AG08395 (cell line): ENCODE measurements at places on chromosomes 3 and 15.
A peak's percentile ranks its signal among the peaks of the same experiment; 100 is the strongest.

DNA sequence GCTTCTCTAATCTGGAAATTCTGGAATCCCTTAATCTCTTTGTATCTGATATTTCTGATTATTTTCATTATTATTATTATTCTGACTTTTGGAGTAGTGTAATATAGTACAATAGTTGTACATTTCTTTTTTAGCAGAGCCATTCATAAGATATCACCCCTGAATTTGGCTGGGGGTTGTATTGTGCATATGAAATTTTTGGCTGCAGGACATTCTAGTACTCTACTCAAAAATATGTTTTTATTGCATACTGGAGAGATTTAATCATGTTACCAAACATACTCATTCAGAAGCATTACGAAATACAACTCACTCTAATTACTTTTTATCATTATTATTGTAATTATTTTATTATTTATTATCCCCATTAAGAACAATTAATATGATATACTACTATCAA, 589.7 kb upstream of the KCNMB2 start:
- no peak for DNase-seq

GRCh38 chr3:39362192-39362591, 21.0 kb upstream of the SLC25A38 start:
- no peak for DNase-seq

DNA sequence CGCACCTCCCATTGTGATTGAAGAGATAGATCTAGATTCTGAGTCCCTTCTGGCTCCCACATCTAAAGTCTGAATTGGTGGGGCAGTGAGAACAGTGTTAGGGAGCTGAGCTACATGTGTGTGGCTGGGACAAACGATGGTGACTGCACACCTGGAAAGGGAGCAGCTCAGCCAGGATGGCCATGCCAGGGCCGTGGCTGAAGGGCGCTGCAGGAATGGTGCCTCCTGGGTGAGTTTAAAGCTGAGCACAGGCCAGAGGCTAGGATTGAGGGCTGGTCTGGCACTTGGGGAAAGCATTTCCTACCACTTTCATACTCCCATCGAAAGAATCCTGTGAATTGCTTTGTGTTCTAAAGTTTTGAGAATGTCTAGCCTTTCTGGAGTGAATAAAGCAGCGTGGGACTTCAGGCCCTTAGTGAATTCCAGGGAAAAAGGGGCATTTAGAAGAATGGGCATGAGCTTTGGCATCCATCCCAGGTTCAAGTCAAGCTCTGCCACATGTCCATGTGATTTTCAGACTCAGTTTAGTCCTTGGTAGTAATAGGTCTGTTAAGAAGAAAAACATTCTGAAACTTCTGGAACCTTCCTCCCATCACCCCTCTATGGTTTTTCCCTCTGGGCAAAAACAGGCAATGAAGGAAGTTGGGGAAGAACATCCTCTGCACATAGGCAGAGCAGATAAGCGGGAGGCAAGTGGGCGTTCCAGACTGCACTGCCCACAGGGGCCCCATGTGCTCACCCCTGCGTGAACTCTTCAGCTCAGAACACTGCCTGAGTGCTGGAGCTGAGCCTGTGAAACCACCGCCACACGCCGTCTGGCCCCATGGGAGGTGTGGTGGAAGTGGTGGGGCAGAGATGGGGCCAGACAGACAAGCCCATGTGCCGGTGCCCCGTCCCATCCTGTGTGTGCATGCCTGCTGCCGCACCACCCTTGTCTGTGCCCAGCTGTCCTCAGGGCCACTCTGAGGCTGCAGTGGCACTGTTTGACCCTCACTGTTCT, 12.9 kb upstream of the CPNE9 start:
- no peak for DNase-seq

DNA sequence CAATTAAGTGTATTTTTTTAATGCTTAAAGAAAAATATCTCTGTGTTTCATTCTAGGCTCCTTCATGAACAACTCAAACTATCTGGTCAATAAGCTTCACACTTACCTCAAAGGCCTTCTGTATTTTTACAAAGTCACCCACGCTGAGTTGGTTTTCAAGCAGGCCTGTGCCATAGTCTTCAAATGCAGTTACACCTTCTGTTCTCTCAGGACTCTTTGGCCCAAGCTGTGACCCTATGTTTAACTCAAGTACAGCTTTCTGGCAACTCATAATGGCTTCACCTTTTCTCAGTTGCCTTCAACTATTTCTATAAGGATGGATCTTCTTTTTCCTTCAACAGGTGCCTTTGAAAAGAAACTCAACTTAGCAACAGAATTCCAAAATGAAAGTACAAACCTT, 587 bp downstream of the WDR49 start:
- no peak for DNase-seq

GRCh38 chr3:99952306-99952705, 134.6 kb downstream of the CMSS1 start:
- peak; percentile 58 for DNase-seq

DNA sequence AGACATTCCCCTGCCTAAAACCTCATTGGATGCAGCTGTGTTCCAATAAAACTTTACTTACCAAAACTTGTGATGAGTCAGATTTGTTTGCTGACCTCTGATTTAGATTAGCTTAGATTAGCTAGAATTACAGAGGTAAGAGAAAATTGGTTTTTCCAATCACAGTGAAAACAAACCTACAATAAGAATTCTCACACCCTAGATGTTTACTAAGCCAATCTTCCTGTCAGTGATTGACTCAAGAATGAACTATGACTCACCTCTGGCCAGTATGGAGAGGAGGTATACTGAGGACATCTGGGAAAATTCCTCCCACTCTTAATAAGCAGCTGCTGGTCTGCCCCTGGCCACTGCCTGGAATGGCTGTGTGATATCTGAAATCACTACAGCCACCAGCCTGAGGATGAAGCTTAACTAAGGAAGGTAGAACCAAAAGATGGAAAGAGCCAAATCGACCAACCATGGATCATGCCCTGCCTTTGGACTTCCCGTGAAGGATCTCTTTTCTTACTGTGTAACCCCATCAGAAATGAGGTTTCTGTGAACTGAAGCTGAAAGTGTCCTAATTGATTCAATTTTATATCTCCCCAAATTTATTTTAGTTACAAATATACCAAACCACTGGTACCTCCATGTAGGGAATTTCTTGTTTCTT, 19.0 kb upstream of the GHSR start:
- DNase-seq, result peak; percentile 20

DNA sequence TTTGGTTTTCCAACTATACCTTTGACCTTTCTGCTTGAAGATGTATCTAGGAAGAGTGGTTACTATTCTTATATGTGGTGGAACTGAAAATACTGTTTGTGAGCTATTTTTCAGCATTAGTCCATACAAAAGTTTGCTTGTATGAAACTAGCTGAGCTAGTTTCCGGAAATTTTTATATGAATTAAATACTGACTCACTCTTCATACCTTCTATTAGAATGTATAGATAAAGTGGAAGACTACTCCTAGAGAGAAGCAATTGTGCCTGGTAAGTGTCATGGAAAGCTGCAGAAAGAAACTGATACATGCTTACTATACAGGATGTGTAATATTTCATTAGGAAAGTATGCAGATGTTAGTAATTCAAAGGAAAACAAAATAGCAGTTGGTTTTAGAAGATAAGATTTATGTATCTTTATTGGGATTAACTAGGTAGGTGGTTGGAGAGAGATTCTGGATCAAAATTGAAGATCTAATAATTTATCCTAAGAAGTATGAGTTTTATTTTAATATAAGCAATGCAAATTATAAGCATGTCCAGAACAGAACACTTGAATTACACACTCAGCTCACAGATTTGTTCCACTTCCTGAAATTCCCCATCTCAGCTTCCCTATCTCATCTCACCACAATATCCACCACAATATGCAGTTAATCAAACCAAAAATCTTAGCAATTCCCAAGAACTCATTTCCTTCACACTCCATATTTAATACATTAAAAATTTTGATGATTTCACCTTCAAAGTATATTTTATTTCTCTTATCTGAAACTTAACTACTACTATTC, 82.8 kb downstream of the BCHE start:
- no peak for DNase-seq

- no peak for DNase-seq
These were observed 103.9 kb upstream of the ROBO1 start for GRCh38 chr3:79871656-79872055.

- DNase-seq, result no peak
These were observed 5.4 kb downstream of the CRABP1 start for GRCh38 chr15:78345396-78346125.

- DNase-seq, result no peak
These were observed 21.5 kb upstream of the PEX5L start for GRCh38 chr3:180058238-180058637.

GRCh38 chr15:64146885-64147681, 4.4 kb upstream of the SNX22 start:
- DNase-seq, result no peak

DNA sequence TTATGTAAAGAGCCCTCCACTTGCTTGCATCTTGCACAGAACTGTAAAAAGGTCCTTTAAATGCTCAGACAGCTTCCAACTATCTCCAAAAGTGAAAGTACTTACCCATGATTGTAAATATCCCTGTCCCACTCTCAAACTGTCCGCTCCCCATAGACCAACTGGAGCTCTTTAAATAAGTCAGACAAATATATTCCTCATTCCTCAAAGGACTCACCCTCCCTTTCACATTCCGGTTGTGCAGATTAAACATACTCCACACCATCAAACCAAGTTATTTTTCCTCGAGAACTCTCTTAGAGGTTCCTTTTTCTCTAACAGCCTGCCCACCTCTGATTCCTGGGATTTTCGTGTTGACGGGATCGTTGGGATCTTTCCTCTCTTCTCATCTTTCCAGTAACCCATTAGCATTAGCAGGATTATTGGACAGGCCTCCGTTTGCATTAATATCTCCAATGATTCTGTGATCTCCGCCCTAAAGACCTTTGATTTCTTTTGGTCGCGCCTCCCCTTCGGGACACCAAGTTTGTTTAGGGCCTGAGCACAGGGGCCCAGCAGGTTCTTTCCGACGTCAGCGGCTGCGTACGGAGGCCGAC, 763 bp downstream of the GOLGB1 start:
- peak; percentile 15 for DNase-seq

DNA sequence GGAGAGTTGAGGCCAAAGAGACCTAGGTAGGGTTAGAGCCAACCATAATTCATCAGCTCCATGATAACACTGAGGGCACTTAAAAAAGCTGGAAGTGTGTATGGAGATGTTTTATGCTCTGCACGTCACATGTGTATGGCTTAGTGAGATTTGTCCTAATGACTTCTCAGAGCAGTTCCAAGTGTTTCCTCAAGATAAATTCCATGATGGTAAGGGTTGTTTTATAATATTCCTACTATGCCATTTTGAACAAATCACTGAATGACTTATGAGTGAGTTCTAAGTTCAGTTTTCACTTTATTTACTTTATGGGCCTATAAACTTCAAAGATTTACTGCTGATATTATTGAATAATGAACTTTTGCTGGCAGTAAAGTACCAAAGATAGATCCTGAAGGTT, 28.1 kb downstream of the TEX9 start:
- no peak for DNase-seq

DNA sequence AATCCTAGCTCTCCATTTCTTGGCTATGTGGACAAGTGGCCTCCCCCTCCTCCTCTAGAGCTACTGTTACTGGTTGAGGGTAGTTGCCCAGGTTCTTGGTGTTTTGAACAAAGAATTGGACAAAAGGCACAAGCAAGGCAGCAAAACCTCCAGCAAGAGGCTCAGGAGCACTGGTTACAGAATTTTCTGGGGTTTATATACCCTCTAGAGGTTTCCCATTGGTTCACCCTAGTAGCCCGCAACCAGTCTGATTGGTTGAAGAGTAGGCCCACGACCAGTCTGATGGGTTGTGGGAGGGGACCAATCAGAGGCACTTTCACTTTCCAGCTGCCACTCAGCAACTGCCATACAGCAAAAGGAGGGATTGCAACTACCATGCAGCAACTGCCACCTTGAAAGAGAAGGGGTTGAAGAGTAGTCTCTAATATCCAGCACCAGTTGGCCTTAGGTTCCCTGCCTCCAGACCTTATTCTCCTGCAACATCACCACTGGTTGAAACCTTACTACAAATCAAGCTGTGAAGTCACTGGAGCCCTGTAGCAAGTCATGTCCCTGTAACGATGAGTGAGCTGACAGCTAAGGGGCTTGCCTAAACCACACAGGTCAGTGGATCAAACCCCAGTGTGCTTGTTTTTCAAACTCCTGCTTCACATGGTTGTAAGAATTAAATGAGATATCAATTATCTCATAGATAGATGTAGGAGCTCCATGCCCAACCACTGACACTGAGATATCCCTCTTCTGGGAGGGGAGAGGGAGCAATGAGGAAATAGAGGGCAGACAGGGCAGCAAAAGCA, 2.9 kb upstream of the C15orf39 start:
- no peak for DNase-seq

DNA sequence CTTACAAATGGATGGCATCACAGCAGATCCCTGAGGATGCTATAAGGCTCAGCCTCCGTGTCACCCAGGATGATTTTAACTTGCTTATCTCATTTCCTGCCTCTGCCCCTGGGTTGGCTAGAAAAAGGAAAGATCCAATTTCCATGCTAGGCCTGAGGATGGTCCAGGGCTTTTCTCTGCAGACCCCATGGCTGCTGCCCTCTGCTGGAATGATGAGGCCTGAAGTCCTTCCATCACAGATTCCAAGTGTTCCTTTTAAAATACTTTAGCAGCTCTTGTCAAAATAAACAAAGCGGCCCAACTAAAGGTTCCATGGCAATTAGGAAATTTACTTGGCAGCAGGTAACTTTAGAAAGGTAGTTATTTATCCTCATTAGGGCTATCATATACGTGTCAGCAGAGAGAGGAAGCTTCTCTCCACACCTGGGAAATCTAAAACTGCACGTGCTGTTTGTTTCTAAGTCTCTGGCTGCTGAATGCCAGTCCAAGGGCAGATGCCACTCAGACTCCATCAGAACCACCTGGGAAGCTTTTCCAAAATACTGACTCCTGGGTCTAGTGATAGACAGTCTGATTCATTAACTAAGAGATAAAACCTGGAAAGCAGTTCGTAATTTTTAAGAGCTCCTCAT, 401.9 kb upstream of the IL12A start:
- peak; percentile 36 for DNase-seq

- DNase-seq, result no peak
These were observed 163.8 kb downstream of the ZBTB20 start for GRCh38 chr3:114983248-114983647.

DNA sequence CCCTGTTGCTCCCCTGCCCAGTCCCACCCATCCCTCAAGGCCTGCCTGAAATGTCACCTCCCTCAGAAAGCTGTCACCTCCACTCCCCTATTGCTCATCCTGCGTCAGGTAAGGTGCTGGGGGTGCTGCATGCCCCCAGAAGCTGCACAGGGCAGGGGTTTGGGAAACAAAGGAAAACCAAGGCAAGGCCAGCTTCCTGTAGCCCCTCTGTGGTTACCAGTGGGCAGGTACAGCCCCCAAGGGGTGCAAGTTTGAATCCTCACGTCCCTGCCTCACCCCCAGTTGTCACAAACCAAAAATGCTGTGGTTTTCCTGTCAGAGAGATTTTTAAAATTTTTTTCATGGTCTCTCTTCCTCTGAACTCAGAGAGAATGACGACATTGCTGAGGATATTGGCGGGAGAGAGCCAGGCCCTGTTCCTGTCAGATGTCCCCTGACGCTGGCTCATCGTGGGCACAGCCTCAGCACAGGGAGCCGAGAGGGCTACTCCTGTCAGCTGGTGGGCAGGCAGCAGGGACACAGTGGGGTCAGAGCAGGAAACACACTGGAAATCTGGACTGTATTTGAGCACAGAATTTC, 27.0 kb downstream of the PSTPIP1 start:
- peak; percentile 76 for DNase-seq
